ENCODE measurements at places on chromosomes 7 and 10.

DNA sequence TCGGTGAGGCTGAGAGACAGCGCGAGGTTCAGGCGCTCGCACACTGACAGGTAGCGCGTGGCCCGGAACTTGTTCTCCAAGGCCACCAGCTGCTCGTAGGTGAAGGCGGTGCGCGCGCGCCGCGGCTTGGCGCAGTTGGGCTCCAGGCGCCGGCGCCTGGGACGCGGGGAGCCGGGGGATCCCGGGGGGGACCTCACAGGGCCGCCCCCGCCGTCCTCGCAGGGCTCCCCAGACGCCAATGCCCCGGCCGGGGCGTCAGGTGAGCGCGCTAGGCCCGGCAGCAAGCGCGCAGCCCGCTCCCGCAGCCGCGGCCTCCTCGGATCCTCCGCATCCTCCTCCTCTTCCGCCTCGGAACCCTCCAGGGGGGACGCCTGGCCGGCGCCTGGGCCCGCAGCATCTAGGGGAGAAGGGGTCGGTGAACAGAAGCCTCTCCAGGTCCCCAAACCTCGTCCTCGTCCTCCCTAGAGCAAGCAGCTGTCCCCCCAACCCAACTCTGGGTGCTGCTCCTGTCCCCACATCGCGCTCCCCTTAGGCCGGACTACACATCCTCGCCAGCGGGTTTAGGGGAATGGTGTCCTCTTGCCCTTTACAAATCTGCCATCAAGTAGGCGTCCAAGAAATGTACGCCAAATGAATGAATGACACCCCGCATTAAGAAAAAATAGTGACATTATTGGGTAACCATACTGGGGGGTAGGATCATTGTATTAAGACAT lies 1.9 kb downstream of the NKX1-2 start:
- no peak for DNase-seq

DNA sequence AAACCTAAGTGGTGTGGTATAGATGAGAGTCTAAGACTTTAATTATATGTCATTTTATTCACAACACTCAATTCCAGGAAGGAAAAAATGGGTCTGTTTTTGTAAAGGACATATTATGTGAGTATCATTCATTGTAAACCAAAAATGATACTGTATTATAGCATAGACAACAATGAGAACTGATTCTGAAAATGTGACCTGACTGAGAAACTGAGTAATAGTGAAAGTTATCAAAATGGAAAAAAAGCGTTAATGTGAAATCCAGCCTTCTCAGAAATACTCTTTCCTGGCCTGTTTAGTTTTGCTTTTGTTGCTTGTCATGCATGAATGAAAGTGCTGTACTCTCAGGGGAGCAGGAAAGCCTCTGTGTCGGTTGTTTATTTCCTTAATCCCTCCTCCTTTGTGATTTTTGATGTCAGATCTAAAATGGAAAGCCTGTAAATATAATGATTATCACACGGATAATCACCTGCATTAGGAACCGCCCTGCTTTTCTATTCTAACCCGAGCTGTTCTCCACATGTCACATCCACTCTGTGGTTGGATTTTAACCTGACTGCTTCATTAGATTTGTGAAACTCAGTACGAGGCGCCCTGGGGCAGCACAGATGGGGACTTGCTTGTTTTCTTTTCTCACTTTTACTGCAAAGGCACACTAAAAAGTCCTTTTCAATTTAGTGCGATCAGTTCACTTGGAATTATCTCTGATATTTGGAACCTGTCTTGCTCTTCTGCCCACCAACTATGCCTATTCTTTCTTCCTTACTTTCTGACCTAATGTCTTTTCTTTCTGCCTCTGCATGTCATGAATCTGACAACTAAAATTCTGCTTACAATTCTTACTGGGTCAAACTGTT lies 240.9 kb upstream of the KAT6B start:
- peak; percentile 67 for DNase-seq

- DNase-seq, result no peak
Measured at GRCh38 chr10:107144490-107144889, 20.0 kb downstream of the SORCS1 start.

DNA sequence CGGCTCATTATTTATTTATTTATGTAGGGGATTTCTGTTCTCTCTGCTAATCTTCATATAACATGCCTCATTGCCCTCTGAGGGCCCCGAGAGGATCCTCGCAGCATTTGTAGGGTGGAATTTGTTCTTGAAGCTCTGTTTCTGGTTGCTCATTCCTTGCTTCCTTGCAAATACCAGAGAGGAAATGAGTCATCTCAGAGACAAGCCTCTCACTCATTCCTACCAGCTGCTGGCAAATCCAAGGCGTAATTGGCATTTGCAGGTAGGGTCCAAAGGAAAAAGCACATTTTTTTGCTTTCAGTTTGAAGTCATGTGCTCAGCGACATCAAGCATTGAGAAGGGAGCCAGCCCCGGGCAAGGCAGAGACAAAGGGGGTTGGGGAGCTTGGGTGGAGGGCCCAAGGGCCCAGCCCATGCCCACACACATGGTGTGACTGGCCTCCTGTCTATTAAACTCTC lies 501.6 kb downstream of the GALNT17 start:
- peak; percentile 6 for DNase-seq

- no peak for DNase-seq
Measured at GRCh38 chr7:7768977-7769709, 50.7 kb upstream of the RPA3 start.

- no peak for DNase-seq
Measured at GRCh38 chr10:89228146-89228545, 21.0 kb upstream of the CH25H start.

- no peak for DNase-seq
Measured at GRCh38 chr10:18202680-18203460, 62.6 kb downstream of the CACNB2 start.

- no peak for DNase-seq
Measured at GRCh38 chr10:122521011-122521410, 39.5 kb upstream of the DMBT1 start.

GRCh38 chr7:144785521-144785920 lies 50.3 kb downstream of the TPK1 start:
- no peak for DNase-seq

- no peak for DNase-seq
Measured at GRCh38 chr10:6142644-6143043, 53.8 kb downstream of the RBM17 start.

- DNase-seq, result no peak
Measured at GRCh38 chr7:107480932-107481331, 11.1 kb downstream of the GPR22 start.

DNA sequence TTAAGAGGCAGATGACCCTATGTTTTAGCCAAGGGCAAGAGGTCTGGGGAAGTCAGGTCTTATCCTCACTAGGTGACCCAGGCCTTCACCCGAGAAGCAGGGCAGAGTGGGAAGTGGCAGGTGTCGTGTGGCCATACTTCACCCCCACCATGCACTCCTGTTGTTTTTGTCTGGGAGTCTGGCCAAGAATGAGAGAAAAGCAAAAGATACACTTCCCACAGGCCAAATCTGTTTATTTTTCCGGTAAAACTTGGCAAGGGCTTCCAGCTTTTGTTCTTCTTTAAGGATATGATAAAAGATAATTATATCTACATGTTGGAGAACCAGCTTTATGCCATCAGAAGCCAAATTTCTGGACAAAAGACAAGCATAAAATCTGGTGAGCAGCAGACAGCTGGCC lies 137.4 kb upstream of the CDC14C start:
- DNase-seq, result no peak

- no peak for DNase-seq
Measured at GRCh38 chr10:89699581-89700064, 1.8 kb upstream of the KIF20B start.

- no peak for DNase-seq
Measured at GRCh38 chr10:120492346-120492745, 35.3 kb downstream of the PLPP4 start.

- no peak for DNase-seq
Measured at GRCh38 chr10:3761904-3762303, 23.1 kb downstream of the KLF6 start.

- no peak for DNase-seq
Measured at GRCh38 chr7:44132039-44132438, 8.7 kb upstream of the POLD2 start.

GRCh38 chr10:90930070-90930837 lies 9.4 kb upstream of the ANKRD1 start:
- DNase-seq, result no peak

DNA sequence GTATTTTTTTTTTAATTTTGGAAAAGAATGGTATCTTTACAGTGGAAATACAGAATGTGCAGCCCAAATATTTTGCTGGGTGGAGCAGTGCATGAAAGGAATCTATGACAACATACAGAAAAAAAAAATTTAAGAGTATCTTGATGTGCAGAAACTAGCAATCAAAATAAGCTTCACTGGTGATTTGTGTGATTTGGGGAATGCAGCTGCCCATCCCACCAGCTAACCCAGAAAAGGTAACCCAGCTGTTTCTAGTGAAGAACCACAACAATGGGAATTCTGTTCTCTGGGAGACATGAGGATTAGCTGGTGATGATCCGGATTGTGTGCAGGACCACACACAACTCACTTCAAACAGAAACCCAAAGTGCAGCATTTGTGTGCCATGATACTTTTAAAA lies 375.5 kb downstream of the SEMA3D start:
- no peak for DNase-seq

DNA sequence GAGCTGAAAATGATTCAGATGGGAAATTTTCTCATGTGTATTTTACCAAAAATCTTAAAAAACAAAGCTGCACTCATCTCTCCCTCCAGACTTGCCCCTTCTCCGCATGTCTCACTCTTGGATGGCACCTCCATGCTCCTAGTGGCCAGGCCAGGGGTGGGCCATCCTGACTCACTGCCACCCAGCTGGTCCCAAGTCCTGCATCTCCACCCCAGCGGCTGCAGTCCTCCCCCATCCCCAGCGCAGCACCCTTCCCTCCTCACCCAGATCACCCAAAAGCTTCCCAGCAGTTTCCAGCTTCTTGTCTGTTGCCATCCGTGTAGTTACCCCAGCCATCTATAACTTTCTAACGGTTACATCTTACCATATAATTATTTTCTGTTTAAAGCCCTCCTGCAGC lies 53.0 kb upstream of the INSIG1 start:
- no peak for DNase-seq

- no peak for DNase-seq
Measured at GRCh38 chr7:16091701-16092310, 329.5 kb downstream of the CRPPA start.

GRCh38 chr10:94038024-94038423 lies 44.3 kb downstream of the PLCE1 start:
- no peak for DNase-seq

- no peak for DNase-seq
Measured at GRCh38 chr7:143281529-143281928, 3.2 kb upstream of the TMEM139 start.

GRCh38 chr7:108380517-108380916 lies 75.7 kb downstream of the NRCAM start:
- no peak for DNase-seq

- no peak for DNase-seq
Measured at GRCh38 chr10:47420305-47421056, 36.4 kb upstream of the ZNF488 start.

DNA sequence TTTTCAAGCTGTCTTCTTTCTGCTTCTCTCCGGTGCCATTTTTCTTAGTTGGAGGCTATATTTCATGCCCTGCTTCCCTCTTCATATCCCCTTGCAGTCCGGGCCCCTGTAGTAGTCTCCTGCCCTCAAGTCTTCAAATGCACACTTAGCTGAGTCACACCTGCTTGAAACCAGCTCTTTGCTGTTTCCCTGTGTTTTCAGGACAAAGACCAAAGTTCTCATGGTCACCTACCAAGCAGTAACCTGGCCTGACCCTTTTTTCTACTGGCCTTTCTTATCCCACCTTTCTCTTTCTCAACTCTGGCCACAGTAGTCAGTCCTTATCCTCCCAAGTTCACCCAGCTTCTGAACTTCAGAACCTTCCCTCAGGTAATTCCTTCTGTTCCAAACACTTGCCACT lies 28.5 kb downstream of the GLUD1 start:
- no peak for DNase-seq

GRCh38 chr10:60230892-60231291 lies 158.8 kb downstream of the ANK3 start:
- no peak for DNase-seq

- peak; percentile 64 for DNase-seq
Measured at GRCh38 chr7:27134392-27134791, 3.8 kb upstream of the HOXA4 start.

- DNase-seq, result no peak
Measured at GRCh38 chr10:63388421-63389031, 77.3 kb downstream of the JMJD1C start.

- DNase-seq, result no peak
Measured at GRCh38 chr10:46273506-46274477, 13.0 kb upstream of the ANTXRL start.

GRCh38 chr10:19947656-19948055 lies 131.4 kb downstream of the PLXDC2 start:
- no peak for DNase-seq

GRCh38 chr10:110758898-110759297 lies 112.8 kb upstream of the PDCD4 start:
- DNase-seq, result no peak

DNA sequence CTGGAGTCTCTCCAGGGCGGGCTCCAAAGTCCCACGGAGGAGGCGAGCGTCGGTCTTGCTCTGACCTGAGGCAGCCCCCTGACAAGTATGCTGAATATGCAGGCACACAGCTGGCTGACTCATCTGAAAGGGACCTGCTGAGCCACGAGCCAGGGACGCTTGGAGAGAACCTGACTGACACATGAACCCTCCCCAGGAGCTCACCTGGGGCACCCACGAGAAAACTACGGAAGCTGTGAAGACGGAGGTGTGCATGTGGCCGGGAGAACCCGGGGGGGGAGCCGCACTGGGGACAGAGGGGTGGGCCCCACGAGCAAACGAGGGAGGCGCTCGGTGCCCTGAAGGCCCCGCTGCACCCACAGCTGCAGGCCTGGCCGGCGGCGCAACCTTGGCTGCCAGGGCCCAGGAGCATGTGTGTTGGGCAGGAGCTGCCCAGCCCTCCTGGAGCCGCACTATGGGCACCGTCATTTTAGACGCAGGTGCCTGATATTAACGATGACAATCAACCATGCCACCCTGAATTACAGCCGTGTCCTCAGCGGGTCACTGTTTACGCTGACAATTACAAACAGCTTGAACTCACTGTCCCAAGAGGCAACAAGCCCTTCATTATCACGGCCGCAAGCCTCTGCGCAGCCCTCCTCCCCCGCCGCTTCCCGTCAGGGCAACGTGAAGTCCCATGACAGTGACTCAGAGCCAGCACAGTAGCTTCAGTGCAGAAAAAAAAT lies 64.7 kb downstream of the DIP2C start:
- DNase-seq, result peak; percentile 25

DNA sequence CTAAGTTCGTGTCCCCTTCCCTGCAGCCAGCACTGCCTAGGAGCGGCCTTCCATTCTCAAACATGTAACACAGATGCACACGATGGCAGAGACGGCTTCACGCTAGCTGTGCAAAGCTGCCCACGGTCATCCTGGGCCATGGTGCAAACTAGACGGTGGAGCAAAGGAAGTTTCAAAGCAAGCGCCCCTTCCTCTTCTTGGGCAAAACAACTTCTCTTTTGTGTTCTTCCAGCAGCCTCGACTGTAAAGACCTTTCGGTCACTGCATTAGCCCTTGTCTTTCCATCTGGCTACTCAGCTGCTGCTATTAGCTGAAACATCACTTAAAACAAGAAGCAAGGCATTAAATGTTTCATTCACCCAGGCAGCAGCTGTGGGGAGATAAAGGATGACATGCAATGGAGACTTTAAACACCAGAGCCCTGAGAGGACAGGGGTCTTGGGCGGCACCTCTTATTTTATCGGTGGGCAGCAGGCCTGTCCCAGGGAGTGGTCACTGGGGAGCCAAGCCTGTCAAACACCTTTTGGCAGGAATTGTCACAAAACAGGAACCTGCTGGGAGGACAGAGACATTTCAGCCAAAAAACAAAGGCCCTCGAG lies 214.8 kb downstream of the KLF6 start:
- no peak for DNase-seq
